ENCODE measurements at places on chromosomes 16 and 17. TPM values are rescaled to one million over a fixed set of nuclear protein-coding genes. Genes with fewer than 3 reads are reported as not detected.

DNA sequence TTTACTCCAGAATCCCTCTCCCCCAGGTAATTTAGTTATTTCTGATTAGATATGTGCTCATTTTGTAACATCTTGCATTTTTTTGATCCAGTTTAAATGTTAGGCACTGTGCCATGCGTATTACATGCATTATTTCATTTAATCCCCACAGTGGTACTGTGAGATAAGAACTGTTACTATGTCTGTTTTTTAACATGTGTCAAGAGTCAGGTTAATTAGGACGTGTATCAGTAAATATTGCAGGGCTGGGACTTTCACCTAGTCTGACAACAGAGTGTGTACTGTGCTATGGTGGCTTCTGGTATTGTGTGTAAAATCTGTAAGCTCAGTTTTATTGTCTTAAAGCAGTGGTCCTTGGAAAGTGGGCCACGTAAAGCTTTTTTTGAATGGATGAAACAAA, 10.6 kb downstream of the RSPRY1 start:
- DNase-seq = no peak

DNA sequence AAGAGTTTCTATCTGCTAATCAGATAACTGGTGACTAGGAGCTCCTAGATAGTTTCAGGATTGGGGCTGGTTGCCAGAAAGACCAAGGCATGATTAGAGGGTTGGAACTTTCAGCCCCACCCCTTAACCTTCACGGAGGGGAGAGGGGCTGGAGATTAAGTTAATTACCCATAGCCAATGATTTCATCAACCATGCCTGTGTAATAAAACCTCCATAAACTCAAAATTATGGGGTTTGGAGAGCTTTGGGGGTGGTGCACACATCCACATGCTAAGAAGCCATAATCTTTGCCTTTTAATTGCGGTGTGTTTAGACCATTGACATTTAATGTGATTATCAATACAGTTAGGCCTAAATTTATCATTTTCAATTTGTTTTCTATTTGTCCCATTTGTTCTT, 161.7 kb downstream of the CDK5R1 start:
- DNase-seq = no peak

TVP23A gene
- total RNA-seq = not detected

GP1BA gene
- total RNA-seq = not detected

DNA sequence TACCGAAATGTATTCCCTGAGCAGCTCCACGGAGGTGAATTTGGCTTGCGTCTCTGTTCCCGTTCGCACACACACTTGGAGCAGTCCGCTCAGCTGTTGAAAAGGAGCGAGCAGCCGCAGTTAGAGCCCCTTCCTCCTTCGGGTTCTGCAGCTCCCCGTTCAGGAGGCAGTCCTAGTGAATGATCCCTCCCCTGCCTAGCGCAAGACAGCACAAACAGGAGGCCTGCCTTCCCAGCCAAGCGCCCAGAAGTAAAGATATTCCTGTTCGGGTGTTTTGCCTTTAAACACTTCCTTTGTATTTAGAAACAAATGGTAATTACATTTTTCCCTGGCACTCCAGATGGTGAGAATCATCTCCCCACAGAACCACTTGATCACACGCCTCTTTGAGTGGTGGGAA, 64.7 kb downstream of the ABCC12 start:
- no peak for DNase-seq

MYH8 gene
- total RNA-seq = not detected

- DNase-seq = peak; percentile 76
Observed at GRCh38 chr16:84144859-84145639, at the start of the genes DNAAF1 and HSDL1. Gene DNAAF1, plus strand, starts transcription at chr16:84145308. Its CDS starts 133 bp downstream, at chr16:84145441. Gene HSDL1, minus strand, starts transcription at chr16:84145177. Its CDS starts 13,856 bp downstream, at chr16:84131321.

DNA sequence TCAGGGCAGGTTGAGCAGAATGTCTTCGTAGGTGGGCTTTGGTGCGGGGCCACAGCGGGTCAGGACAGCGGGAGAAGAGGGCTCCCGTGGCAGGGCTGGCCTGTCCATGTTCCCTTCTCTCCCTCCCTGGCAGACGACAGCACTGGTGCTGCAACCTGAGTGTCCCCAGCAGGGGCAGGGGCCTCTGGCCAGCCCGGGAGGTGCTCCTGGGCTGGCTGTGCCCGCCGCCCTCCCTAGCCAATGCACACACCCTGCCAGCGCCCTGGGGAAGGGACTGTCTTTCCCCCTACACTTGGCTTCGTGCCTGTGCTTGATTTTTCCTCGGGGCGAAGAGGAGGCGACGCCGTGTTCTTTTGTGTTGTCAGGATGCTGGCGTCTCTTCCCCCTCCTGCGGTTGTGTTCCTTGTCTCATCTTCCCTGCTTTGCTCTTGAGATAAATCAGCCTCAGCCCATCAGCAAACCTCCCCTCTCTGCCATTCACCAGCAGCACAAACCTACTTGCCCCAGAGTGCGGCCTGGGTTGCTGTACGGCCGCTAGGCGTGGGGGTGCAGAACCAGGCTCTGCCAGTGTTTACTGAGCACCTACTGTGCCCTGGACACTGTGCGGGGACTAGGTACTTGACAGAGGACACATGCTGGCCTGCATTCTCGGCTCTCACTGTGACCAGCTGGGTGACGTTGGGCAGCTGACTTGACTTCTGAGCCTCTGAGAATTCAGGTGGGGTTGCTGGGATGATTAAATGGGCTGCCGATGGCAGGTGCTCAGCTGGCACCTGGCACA, 237.3 kb upstream of the CIBAR2 start:
- peak; percentile 51 for DNase-seq

GRCh38 chr16:11492808-11493530, 93.8 kb downstream of the LITAF start:
- DNase-seq = no peak

GRCh38 chr17:7393613-7394451, 493 bp downstream of the PLSCR3 start:
- DNase-seq = peak; percentile 14

DNA sequence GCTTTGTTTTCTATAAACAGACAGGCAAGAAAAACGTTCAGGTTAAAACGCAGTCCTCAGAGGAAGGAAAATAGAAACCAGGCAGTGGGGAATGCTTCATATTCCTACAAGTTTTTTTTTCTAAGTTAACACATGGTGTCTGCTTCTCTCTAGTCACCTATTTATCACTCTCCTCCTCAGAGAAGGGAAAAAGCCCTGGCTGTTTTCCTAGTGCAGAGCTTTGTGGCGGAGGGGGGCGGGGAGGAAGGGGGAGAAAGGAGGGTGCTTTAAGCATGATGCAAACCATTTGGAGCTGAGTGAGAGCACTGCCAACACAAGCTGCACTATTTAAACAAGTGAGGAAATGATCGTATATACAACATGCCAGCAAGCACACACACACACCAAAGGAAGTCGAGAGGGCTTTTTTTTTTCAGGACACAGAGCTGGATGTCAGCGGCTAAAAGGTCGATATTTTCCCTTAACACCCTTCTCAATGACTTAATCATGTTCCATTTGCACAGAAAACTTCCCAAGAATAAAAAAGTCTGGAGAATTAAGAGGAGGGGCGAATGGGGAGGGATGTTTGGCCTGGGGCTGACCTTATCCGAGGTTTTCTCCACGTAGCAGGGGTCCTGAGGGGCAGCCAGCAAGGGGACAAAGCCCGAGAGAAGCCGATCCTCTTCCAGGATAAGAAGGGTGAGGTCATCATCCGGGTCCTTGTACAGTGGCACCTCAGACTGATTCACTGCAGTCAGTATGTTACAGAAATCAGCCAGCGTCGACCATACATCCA, 117.4 kb downstream of the HIC1 start:
- DNase-seq = peak; percentile 93

ITGB3 gene
- total RNA-seq = 26.7 TPM

- no peak for DNase-seq
Observed at GRCh38 chr16:19822533-19822932, 62.1 kb downstream of the GPRC5B start.

AOC3 gene
- total RNA-seq = not detected

- no peak for DNase-seq
Observed at GRCh38 chr17:48283411-48283810, 146.6 kb downstream of the SKAP1 start.

DNA sequence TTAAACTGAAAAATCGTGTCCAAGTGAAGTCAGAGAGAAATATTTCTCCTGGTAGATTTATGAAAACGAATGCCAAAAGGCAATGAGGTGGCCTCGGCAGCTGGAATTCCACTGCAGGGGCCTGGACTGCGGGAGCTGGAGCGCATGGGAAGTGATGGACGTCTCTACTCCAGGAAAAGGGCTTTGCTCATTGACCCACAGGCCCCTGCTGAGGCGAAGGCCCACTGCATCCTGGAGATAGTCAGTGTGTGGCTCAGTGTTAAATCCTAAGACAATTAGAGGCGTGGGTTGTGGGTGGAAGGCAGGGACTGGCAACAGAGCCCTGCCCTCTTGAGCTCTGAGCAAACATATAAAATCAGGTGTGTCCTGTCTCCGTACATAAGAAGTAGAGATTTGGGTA, 191.4 kb downstream of the SLC39A11 start:
- no peak for DNase-seq

ERN1 gene
- 6.0 TPM for total RNA-seq

CTRL gene
- total RNA-seq = 0.24 TPM

DNA sequence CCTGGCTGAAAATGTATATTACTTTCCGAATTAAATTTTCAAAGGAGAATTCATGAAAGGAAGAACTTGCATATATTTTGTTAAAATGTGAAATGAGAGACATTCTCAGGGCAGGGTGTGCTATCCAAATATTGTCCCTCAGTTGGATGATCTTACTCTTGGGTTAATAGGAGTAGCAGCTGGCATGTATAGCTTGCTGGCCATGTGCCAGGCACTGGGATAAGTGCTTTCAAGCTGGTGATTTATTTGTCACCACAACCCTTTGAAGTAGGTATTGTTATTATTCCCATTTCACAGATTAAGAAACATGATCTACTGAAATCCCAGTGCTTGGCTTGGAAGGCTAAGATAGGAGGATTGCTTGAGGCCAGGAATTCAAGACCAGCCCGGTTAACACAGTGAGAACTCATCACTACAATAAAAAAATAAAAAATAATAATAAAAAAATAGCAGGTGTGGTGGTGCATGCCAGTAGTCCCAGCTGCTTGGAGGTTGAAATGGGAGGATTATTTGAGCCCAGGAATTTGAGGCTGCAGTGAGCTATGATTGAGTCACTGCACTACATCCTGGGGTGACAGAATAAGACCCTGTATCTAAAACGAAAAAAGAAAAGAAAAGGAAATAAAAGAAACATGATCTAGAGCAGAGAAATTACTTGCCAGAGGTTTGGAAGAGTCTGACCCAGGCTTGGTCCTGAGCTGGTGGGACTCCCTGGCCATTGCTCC, 11.6 kb upstream of the MPHOSPH6 start:
- peak; percentile 39 for DNase-seq

DNA sequence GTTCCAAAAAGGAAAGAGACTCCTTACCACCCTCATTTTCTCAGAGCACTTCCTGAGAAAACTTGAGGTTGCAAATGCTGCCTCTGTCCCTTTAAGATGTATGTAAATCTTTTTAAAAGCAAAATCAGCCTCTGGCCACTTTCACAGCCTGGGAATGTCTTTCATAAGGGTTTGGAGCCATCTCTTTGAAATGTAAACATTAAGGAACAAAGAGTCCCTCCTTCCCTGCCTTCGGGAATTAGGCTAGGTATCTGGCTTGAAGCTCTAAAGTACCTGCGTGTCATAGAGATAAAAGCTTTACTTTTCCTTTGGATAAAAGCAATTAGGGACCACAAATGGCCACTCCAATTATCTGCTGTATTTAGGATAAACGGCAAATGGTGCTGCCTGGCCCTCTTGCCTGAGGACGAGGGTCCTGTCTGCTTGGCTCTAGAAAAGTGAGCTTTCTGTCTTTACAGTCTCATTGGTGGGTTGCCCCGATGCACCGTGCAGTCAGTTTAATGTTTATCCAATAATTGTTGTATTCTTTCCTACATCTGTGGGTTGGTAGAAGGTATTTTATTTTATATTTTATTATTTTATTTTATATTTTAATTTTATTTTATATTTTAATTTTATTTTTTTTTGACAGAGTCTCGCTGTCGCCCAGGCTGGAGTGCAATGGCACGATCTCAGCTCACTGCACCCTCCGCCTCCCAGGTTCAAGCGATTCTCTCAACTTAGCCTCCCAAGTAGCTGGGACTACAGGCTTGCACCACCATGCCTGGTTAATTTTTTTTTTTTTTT, 23.9 kb downstream of the NLRC3 start:
- no peak for DNase-seq

TP53TG3C gene
- not detected for total RNA-seq

DNA sequence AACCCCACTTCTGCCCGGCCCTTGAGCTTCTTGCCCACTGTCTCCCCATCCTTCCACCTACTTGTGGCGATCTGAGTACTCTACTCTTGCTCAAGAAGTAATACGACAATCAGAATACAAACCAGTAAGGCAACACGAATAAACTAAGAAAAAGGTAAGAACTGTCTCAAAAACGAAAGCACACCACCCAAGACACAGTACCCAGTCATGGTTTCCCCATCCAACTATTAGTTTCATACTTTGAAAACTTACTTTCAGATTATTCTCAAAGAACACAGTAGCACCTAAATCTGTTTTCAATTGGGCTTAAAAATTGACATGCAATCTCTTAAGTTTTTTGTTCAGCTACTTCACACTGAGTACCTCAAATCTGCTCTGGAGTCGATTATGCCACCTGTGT, 13.9 kb downstream of the GINS2 start:
- DNase-seq = no peak

GRCh38 chr16:4894276-4895150, 42.4 kb downstream of the PPL start:
- DNase-seq = peak; percentile 26

- DNase-seq = no peak
Observed at GRCh38 chr17:22265807-22266206, 573.5 kb downstream of the KCNJ18 start.

SLC16A6 gene
- total RNA-seq = 4.8 TPM

RND2 gene
- total RNA-seq = not detected

GRCh38 chr17:71363661-71364060, 757.2 kb upstream of the SOX9 start:
- DNase-seq = no peak

DNA sequence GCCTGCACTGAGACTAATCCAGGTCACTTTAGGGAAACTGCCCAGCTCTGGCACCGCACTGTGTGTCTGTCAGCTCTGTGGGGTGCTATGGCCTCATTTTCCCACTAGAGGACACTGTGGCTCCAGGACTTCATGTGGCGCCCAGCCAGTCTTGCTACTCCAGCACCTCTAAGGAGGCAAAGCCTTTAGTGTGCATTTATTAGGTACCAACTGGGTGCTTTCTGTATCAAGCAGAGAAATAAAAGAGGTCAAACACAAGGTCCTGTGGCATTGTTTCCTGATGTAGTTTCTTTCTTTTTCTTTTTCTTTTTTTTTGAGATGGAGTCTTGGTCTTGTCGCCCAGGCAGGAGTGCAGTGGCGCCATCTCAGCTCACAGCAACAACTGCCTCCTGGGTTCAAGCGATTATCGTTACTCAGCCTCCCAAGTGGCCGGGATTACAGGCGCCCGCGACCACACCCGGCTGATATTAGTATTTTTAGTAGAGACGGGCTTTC, 12.5 kb upstream of the RHBDL3 start:
- DNase-seq = peak; percentile 68
